ENCODE measurements at places on chromosomes 16 and 17. TPM values are rescaled to one million over a fixed set of nuclear protein-coding genes. Genes with fewer than 3 reads are reported as not detected.

DNA sequence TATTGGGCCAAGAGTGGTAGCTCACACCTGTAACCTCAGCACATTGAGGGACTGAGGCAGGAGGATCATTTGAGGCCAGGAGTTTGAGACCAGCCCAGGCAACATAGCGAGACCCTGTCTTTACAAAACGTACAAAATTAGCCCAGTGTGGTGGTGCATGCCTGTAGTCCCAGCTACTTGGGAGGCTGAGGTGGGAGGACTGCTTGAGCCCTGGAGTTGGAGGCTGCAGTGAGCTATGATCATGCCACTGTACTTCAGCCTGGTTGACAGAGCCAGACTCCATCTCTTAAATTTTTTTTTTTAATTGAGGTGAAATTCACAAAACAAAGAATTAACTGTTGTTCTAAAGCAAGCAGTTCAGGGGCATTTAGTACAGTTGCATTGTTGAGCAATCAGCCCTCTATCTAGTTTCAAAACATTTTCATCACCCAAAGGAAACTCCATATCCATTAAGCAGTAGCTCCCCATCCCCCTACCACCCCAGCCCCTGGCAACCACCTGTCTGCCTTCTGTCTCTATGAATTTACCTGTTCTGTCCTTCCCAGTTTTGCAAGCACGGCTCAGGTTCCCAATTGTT, 15.6 kb downstream of the SNX29 start:
- H3K27me3 ChIP-seq = no peaks in the 10 kb centered on the region
- H3K36me3 ChIP-seq = no peaks in the 10 kb centered on the region
- H3K4me3 ChIP-seq = no peak overlapping the region
- H3K27ac ChIP-seq = no peak overlapping the region

DNA sequence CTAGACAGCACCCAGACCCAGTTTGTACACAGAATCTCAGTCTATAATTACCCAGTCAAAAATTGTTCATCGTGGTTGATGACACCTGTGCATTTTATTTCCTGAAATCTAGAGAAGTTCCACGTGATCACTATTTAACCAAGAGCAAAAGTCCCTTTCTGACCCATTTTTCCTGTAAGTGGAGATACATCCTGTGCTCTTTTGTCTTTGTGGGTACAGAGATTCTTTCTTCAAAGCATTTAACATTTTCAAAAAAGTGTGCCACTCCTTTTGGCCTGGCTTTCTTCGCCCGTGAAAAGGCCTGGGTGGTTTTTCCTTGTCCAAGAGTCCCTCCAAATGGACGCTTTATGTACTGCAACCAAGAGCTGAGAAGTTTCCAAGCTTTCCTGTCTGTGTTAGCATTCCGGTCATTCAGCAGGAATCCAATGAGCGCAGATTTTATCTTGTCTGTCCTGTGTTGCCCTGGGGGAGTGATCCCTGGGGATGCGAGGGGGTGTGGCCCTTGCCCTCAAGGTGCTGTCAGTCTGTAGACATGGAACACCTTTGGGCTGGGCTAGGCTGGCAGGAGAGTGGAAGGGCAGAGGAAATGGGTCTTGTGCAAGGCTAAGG, 161.1 kb upstream of the CACNG5 start:
- H3K4me1 ChIP-seq = no peaks in the 10 kb centered on the region
- peak; percentile 75 for DNase-seq
- H3K27me3 ChIP-seq = no peaks in the 10 kb centered on the region
- no peak overlapping the region for H3K4me3 ChIP-seq
- H3K36me3 ChIP-seq = no peaks in the 10 kb centered on the region

The MYH3 gene
- total RNA-seq = 1.3 TPM

DNA sequence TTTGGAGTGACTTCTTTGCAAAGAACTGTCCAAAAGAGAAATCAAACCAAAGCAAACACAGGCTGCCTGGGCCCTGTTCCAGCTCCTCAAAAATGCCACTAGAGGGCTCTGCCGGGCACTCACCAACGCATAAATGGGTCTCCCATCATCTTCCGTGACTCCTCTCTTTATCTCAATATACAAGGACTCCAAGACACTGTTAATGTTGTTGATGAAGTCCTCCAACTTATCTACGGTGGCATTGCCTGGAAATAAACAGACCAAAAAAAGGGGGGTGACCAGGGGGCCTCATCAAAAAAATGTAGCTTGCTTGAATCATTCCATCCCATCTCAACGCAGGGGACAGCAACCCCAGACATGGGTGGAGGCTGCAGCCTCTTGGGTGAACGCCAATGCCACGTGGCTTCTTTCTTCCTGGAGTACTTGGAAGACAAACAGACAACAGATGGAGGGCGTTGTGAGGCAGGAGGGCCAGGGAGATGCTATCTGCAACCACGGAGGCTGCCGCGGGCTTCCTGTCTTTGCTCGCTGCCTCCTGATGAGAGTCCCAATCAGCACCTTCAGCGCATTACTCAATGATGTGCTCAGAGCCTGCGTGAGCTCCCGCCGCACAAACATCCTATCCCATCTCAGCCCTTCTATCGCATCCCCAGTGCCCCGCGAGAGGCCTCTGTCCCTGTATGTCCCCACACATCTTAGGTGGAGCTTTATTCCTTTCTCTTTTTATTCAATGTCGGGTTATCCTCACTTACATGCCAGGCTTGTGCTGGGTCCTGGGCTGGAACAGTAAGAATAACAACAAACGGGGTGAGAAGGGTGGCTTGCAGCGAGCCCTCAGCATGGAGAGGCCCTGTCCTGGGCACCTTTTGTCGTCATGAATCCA, 32.0 kb downstream of the KDM8 start:
- no peak overlapping the region for H3K4me3 ChIP-seq
- H3K4me1 ChIP-seq = peaks cover 22% of the 10 kb centered on the region
- no peaks in the 10 kb centered on the region for H3K36me3 ChIP-seq
- peak; percentile 96 for DNase-seq
